ENCODE measurements at places on chromosomes 1 and 21.
A peak's percentile ranks its signal among the peaks of the same experiment; 100 is the strongest.

- no peak for DNase-seq
Observed at GRCh38 chr21:38284216-38284615, 27.4 kb downstream of the KCNJ15 start.

- no peak for DNase-seq
Observed at GRCh38 chr1:36729716-36730510, 247.2 kb upstream of the CSF3R start.

GRCh38 chr1:58438468-58438867 lies 108.1 kb downstream of the OMA1 start:
- DNase-seq: no peak

DNA sequence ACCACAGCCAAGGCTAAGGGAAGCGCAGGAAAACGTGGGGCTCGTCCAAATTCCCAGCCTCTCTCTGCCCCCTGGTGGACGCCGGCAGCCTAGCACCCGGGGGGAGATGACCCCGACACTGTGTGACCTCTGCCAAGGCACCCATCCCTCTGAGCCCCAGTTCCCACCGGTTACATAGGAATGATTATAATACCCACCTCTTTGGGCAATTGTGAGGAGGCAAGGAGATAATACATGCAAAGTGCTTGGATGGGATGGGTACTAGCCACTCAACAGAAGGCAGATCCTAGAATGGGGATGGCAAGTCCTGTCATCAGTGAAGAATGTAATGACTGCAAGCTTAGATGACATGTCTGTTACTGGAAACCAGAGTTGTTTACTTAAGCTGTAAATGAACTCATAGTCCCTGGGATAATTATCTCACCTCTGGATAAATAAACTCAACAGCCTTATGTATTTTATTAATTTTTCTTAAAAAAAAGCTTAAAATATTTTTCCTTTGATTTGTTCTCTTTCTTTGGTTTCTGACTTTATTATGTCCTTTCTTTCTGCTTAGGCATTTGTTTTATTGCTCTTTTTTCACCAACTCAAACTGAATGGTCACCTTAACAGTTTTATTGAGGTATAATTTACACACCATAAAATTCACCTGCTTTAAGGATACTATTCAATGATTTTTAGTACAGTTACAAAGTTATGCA lies 11.3 kb upstream of the BMP8B start:
- DNase-seq: peak; percentile 4

- DNase-seq: no peak
Observed at GRCh38 chr1:41243079-41243385, 926 bp upstream of the SCMH1 start.

- DNase-seq: no peak
Observed at GRCh38 chr1:214935258-214935657, 147.3 kb upstream of the KCNK2 start.

DNA sequence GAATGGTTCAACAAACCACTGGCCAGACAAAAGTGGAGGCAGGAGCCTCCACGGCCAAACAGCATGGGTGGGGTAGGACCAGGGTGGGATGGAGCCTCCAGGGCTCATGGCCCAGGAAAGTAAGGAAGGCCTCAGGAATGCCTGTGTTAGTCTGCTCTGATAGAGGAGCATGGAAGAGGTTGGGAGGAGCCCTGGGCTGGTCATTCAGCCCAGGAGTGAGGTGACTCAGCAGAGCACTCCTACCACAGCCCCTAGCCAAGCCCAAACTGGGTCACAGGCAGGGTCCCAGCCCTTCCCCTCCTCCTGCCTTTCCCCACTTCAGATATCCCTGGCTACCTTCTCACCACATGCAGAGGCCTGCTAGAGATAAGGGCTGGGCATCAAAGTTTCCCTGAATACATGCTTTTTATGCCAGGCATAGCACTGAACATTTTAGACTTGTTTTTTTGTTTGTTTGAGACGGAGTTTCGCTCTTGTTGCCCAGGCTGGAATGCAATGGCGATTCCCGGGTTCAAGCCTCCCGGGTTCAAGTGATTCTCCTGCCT lies 3.1 kb upstream of the SHISA4 start:
- no peak for DNase-seq

GRCh38 chr1:153798468-153798780 lies 23.2 kb downstream of the SLC27A3 start:
- no peak for DNase-seq

DNA sequence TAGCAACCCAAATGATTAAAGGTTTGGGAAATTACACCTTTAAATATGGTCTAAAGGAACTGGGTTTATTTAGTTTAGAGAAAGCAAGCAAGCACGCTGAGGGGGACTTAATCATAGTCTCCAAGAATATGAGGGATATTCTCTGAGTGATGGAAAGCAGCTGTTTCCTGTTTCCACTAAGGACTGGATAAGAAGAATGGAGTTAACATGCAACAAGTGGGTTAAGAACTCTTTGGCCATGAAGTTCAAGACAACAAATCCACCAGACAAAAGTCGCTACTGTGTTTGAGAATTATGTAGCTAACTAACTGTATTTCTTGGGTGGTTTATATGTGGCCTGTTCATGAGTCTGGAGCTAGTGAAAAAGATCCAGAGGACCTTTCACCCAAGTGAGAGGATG lies 85.7 kb downstream of the TGFB2 start:
- no peak for DNase-seq

- no peak for DNase-seq
Observed at GRCh38 chr1:38512789-38513188, 346.8 kb downstream of the RRAGC start.

DNA sequence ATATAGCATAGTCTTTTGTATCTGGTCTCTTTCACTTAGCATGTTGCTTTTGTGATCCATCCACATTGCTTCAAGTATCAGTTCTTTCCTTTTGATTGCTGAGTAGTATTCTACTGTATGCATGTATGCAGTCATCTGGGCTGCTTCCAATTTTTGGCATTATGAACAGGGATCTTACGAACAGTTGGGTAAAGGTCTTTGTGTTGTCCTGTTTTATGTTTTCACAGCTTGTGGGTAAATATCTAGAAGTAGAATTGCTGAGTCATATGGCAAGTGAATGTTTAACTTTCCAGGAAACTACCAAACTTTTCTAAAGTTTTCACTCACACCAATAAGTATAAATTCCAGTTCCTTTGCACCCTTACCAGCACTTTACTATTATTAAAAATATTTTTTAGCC lies 60.9 kb downstream of the LHX4 start:
- no peak for DNase-seq

- DNase-seq: no peak
Observed at GRCh38 chr1:55951291-55951690, 628.1 kb downstream of the PLPP3 start.

DNA sequence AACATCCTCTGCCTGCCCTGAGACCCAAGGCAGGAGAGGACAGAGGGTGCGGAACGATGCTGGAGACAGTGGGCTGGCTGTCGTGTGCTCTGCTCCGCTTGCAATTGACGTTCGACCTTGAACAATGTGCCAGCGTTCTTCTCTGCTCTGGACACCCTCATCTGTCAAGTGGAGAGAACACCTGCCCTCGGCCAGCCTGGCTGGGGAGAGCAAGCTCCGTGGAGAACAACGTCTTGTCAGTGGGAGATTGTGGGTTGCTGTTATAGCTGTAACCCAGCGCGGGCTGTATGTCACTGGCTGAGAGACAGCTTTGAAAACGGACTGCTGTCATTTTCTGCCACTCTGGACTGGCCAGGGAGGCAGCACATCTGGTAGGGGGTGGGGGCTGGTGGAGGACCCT lies 14.7 kb downstream of the KIAA1614 start:
- no peak for DNase-seq

DNA sequence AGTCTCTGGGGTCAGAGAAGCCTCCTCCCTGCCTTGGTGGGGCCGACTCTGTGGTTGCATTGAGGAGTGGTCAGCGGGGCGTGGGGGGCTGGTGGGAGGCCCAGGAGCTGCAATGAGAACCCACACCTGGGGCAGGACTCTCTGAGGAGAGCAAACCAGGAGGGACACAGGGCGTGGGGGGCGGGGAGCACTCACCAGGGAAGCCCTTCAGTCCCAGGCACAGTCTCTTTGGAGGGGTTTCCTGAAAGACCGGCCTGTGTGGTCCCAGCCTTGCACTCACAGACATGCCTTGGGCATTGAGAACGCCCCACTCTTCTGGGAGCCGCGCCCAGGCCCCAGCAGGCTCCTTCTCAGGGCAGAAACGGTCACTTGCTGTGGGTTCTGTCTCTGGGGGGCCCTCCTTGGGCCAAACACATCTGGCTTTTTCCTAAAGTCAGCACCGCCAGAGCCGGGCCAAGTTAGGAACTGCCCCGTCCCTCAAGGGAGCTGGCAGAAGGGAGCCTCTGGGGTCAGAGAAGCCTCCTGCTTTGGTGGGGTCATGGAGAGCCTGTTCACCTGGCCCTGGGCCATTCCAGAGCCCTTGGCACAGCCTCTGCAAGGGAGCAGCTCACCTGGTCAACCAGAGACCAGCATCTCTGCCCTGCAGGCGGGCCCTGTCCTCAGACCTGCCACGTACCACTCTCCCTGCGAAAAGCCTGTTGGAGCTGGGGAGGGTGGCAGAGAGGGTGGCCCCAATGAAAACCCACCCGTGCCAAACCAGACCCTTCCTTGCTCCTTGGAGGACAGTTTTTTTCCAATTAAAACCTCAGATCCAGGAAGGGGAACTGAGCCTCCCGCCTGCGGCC lies 59.9 kb upstream of the TTC34 start:
- DNase-seq: no peak

DNA sequence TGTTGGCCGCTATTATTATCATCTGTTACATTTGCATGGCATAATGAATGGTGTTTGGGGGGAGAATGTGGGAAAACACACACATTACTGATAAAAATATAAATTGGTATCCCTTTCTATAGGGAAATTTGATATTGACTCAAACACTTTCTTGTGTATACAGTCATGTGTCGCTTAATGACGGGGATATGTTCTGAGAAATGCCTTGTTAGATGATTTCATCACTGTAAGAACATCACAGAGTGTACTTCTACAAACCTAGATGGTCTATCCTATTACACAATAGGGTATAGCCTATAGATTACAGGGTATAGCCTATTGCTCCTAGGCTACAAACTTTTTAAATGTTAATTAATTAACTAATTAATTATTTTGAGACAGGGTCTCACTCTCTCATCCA lies 67.2 kb upstream of the B3GALNT2 start:
- no peak for DNase-seq

- no peak for DNase-seq
Observed at GRCh38 chr1:109257682-109258421, 8.5 kb downstream of the CELSR2 start.

- DNase-seq: no peak
Observed at GRCh38 chr1:1254667-1254998, 8.1 kb upstream of the C1QTNF12 start.

DNA sequence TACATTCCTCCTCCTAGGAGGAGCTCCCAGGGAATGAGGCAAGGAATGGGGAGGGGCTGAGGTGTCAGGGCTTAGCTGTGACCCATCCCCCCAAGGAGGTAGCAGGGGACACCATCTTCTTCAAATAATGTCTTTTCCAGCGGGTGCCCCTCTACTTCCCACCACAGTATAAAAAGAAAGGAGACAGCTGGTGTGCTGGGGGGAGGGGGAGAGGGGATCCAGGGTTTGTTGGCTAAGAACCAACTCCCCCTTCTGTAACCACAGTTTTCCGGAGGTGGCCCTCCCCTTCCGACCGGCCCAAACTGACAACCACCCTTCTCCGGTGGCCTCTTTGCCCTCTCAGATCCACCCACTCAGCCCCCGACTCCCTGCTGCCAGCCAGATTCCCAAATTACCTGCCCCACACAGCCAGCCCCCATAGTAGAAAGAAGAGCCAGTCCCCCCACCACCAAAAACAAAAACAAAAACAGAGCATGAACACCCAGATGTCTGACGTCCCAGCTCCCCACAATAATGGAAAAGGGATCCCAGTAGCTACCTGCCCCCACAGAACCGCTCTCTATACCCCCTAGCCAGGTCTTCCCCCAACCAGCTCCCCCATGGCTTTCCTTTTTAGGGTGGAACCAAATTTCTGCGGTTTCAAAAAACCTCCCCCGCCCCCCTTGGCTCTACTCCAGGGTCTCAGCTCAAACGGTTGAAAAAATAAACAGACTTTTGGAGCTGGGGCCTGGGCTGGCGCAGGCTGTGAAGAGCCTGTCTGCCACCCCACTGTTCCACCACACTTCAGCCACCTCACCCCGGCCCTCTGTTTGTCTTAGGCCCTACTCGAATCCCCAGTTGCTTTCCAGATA lies 2.1 kb downstream of the ARHGEF2 start:
- peak; percentile 50 for DNase-seq

GRCh38 chr1:195851804-195852203 lies 756.4 kb downstream of the KCNT2 start:
- DNase-seq: no peak

- DNase-seq: no peak
Observed at GRCh38 chr1:5599541-5599940, 392.7 kb downstream of the NPHP4 start.

- no peak for DNase-seq
Observed at GRCh38 chr1:172288581-172288980, 131.9 kb upstream of the C1orf105 start.

- no peak for DNase-seq
Observed at GRCh38 chr1:117105722-117106121, 15.8 kb downstream of the TRIM45 start.

GRCh38 chr21:27795418-27795817 lies 828.5 kb upstream of the ADAMTS5 start:
- no peak for DNase-seq

DNA sequence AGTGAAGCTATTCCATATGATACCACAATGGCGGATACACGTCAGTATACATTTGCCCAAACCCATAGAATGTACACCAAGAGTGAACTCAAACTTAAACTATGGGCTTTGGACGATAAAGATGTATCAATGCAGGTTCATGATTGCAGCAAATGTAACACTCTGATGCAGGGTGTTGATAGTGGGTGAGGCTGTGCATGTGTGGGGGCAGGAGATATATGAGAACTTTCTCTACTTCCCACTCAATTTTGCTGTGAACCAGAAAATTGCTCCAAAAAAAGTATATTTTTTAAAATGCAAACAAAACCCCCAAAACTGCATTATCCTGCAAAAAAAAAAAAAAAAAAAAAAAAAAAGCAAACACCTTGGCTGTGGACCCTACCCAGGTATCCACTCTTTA lies 3.4 kb downstream of the ATP1A2 start:
- DNase-seq: no peak

- no peak for DNase-seq
Observed at GRCh38 chr1:46533179-46533864, 18.1 kb downstream of the KNCN start.

- DNase-seq: no peak
Observed at GRCh38 chr21:40257342-40257741, 390.1 kb downstream of the PCP4 start.

GRCh38 chr1:68525781-68526180 lies 28.9 kb upstream of the DEPDC1 start:
- DNase-seq: no peak

- DNase-seq: no peak
Observed at GRCh38 chr1:210792250-210793102, 341.5 kb downstream of the KCNH1 start.

GRCh38 chr1:24199291-24199900 lies 12.3 kb upstream of the IFNLR1 start:
- DNase-seq: peak; percentile 1

Measured in SHP77 treated with DMSO at 0.1 percent for 48 hours (cell line).